ACHN (cell line): ENCODE measurements at places on chromosomes 2 and 18.

DNA sequence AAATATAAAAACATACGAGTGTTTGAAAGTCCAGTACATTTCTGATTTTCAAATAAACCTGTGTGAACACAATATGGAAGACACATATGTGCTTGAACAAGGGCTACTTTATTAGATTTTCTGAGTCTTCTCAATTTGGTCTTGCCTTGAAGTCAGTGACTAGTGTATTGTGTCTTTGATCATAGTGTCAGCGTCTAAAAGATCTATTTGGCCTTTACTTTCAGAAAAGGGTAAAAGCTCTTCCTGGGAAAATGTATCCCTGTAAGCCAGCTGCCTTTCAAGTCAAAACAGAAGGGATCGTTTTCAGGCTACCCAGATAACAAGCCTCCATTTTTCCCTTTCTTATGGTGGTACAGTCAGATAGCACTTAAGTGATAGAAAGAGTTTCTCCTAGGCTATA, 471.9 kb downstream of the CMPK2 start:
- no peak for DNase-seq

DNA sequence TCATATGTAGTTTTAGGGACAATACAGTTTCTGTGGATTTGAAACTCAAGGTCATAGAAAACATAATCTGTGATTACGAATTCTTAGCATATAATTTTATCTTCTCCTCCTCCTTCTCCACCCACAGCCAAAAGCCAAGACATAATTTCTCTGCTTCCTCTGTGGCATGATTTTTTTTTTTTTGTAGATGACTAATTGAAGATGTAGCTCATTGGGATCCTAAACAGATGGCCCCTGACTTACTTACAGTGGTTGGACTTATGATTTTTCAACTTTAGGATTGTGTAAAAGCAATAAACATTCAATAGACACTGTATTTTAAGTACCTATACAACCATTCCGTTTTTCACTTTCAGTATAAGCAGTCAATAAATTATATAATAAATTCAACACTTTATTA, 42.3 kb downstream of the FSIP2 start:
- no peak for DNase-seq

DNA sequence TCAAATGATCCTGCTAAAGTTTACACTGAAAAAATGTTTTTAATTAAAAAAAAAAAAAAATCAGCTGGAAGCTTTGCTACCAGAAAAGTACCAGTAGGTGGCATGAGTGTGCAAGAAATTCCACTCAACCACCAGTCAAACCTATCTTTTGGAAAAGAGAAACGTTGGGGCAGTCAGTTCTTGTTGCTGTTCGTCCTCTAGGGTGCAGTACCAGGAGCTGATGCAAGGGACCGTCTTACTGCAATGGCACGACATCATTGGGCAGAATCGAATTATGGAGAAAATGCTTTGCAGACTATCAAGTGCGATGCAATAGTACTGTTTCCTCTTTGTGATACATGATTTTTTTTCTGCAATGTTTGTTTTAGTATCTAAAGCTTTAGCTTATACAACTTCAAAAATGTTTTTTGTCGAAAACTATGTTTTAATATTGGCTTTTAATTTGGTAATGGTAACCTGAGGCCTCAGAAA, 18.3 kb downstream of the YPEL5 start:
- DNase-seq: peak; percentile 94

- DNase-seq: no peak
Measured at GRCh38 chr18:58536202-58536516, 92.7 kb downstream of the ALPK2 start.

- DNase-seq: no peak
Measured at GRCh38 chr2:11196246-11196645, 41.0 kb downstream of the SLC66A3 start.

DNA sequence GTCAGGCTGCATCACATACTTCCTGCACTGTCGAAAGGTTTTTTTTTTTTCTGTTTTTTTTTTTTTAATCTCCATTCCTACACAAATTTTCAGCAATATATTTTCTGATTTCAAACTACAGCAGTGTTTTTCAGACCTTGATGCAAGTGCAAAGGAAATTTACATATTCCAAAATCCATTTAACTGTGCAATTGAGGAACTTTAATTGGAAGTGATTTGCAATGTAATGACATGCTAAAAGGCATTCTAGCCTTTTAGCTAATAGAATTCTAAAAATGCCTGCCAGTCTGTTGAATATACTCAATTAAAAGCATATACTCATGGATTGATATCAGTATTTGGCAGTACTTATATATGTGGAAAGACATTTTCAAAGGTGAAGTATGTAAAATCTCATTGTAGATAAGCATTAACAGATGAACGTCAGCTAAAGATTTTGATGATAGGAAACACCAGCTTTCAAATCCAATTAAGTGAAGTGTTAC, 210.5 kb downstream of the OTX1 start:
- no peak for DNase-seq

- no peak for DNase-seq
Measured at GRCh38 chr2:134944975-134945374, 26.4 kb downstream of the CCNT2 start.

DNA sequence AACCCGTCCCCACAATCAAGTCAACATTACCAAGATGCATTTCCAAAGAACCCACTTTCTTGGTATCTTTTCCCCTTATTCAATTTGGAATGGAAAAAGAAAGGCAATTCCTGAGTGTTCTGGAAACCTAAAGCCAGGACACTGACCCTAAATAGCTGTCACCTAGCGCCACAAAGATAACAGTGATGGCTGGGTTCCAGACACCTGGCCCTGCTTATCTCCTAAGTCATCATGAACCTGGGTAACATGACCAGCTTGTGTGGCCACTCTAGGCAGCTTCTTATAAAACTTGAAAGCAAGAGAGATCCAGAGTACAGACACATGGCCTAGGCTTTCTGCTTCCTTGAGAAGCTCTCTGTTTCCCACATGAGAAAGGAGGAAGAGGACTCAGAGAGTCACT, 95.4 kb downstream of the BOD1L2 start:
- DNase-seq: no peak

GRCh38 chr2:231720987-231721966, 13.0 kb downstream of the PTMA start:
- no peak for DNase-seq

GRCh38 chr2:157657858-157658257, 29.2 kb upstream of the ACVR1C start:
- no peak for DNase-seq

GRCh38 chr18:44514106-44514505, 166.6 kb upstream of the SETBP1 start:
- no peak for DNase-seq

DNA sequence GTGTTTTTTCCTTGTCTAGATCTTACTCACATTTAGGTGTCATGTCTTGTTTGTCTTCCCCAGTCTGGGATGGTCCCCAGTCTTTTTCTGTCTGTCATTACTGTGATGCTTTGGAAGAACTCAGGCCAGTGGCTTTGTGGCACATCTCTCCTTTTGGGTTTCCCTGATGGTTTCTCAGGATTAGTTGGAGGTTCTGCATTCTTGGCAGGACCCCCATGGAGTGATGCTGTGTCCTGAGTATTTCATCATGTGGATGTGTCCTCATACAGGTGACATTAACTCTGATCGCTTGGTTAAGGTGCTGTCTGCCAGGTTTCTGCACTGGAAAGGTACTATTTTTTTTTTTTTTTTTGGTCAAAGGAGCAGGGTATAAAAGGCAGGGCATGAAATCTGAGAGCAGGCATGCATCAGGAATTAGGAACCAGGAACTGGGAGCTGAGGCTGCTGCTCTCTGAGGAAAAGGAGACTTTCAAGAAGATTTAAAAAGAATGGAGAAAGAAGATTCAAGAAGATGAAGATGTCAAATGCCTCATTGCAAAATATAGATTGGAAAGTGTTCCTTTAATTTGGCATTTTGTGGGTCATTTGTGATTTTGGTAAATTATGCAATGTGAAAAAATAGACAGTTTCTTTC, 85.3 kb downstream of the NUP35 start:
- DNase-seq: no peak

DNA sequence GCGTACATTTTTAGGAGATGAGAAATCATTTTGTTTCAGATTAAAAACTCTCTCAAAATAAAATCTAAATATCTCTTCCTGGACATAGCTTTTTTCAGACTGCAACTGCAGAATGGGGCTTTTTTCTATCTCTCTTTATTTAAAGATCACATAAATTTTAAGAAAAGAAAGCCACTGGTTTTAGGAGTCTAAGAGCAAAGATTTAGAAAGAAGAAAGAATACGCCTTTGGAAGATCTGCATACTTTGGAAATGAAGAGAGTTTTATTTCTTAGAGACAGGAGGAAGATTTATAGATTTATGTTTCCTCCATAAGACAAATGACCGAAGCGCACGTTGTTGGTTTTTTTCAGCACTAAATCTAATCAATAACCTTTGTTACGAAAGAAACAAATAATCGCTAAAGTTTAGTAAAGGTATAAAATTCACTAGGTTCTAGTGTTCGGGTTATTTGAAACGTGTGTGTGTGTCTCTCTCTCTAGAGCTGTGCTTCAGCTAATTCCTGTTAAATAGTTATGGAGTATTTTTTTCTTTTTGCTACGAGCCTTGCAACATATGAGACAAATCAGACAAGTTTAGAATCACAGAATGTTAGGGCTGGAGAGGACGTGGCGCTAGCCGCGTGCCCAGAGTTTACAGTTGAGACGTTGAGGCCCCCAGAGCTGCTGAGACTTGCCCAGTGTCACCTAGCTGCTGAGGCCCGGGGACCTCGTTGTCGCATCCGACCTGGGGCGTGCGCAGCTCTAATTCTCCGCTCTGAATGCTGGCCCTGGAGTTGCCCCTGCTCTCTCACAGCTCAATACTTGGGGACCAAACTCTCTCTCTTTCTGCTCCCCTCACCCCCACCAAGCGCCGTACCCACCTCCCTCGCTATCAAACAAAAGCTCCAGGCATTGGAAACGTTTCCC, 69.9 kb downstream of the CTAGE1 start:
- DNase-seq: no peak

- DNase-seq: peak; percentile 78
Measured at GRCh38 chr18:47953471-47953931, 23.0 kb upstream of the SMAD2 start.

DNA sequence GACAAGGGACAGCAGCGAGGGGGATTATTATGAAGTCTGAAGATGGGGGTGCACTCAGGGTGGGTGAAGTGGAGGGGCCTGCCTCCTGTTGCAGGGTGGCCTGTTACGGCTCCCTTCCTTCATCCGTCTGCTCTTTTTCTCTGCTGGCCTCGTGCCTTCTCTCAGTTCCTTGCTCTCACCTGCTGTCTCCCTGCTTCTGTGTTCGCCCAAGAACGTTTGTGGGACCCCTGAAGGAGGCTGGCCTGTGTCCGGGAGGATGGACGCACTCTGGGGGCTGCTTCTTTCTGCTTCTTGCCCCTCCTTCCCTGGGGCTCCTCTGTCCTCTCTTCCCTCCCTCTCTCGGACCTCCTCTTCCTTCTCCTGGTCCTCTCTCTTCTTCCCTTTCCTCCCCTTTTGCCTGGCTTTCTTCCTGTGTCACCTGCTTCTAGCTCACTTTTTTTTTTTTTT, 13.8 kb downstream of the MROH2A start:
- no peak for DNase-seq

DNA sequence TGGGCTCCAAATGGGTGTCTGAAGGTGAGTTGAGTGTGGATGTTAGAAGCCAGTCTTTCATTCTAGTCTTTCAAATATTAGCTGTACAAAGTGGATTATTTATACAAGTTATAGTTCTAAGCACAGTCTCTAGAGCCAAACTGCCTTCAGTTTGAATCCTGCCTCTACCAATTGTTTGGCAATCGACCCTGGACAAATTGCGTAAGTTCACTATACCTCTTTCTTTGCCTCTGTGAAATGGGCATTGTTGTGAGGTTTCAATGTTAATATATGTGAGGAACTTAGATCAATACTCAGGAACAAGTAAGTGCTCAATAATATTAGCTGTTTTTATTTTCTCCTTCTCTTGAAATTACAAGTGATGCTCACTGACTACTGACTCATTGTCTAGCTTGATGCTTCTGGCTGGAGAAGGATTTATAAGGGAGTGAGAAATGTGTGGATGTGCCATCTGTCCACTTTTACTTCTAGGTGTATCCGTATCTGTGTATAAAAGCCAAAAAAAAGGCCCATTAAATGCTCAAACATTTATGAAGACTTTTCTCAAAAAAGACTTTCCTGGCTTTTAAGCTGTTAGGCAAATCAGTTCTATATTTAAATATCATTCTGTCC, 48.1 kb upstream of the RAPH1 start:
- DNase-seq: no peak

DNA sequence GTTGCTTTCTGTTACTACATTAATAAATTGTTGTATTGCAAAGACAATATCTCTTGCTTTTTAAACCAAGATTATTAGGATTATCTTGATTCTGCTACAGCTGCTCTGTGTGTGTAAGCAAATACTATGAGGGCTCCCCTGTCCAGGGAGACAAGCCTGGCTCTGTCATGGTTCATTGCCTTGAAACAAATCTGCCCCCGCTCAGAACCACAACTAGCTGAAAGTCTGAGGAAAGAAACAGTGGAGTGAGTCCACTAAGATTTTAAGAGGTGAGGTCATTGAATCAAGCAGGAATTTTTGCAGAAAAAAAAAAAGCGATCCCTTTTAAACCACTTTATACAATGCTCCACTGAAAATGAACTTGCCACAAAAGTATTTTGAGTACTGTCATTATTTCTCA, 30.8 kb upstream of the LRRTM4 start:
- DNase-seq: peak; percentile 86

GRCh38 chr2:59888015-59888414, 665.4 kb downstream of the BCL11A start:
- no peak for DNase-seq
